ENCODE measurements at places on chromosomes 5 and 9.
A peak's percentile ranks its signal among the peaks of the same experiment; 100 is the strongest.

DNA sequence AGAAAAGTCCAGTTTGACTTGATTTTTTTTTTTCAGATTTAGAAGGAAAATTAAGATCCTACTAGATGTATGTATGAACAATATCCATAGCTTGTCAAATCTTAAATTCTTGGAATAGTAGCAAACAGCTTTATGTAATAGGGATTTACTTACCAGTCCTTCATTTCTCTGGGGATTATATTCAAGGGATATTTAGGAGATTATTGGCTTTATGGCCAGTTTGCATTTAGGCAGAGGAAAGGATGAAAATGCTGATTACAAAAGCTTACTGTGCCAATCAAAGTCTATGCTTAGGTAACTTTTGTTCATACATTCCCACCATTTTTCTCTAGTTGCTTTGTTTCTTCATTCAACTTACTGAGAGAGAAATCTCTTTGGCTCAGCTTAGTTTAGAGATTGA lies 47.9 kb downstream of the MAST4 start:
- H3K4me3 ChIP-seq, result no peak overlapping the region
- H3K4me1 ChIP-seq, result no peaks in the 10 kb centered on the region
- no peak for DNase-seq

DNA sequence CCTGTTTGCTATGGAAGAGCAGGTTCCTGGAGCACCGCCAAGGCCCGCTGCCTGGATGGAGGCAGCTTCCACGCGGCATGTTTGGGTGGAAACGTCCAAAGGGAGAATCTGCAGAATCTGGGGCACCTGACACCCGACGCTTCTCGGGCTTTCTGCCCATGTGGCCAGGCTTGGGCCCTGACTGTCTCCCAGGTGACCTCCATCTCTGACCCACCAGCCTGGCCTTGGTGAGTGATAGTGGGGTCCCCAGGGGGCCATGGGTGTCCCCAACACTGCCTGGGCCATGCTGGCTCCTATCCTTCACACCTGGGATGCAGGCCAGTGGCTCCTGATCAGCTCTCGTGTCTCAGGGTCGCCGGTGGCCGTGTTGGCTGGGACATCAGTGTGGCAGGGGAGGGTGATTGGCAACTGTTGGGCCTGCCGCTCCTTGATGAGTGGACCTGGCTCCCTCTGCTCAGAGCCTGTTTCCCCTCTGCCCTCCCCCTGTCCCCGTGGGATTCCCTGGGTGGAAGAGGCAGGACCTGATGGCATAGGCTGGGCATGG lies 34.0 kb downstream of the GLT6D1 start:
- no peak overlapping the region for H3K27ac ChIP-seq
- H3K36me3 ChIP-seq, result no peaks in the 10 kb centered on the region
- peaks cover 3% of the 10 kb centered on the region for H3K4me1 ChIP-seq
- no peaks in the 10 kb centered on the region for H3K27me3 ChIP-seq
- no peak overlapping the region for H3K4me3 ChIP-seq
- DNase-seq, result no peak

- no peak overlapping the region for H3K4me3 ChIP-seq
- no peak for DNase-seq
- no peaks in the 10 kb centered on the region for H3K4me1 ChIP-seq
These were observed 27.5 kb downstream of the FSD1L start for GRCh38 chr9:105475302-105475701.

DNA sequence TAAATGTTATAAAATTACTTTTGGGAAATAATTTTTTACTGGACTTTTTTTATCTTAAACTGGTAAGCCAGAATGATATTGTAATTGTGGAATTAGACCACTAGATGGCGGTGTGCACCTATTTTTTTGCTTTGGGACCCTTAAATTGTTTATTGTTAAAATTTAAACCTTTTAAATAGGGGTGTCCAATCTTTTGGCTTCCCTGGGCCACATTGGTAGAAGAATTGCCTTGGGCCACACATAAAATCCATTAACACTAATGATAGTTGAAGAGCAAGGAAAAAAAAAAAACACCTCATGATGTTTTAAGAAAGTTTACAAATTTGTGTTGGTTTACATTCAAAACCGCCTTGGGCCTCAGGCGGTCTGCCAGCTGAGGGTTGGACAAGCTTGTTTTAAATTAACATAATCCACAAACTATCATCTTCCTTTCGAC lies 28.4 kb upstream of the GADD45G start:
- DNase-seq, result peak; percentile 74
- H3K27me3 ChIP-seq, result no peaks in the 10 kb centered on the region
- no peak overlapping the region for H3K4me3 ChIP-seq
- no peaks in the 10 kb centered on the region for H3K36me3 ChIP-seq
- H3K27ac ChIP-seq, result no peak overlapping the region

DNA sequence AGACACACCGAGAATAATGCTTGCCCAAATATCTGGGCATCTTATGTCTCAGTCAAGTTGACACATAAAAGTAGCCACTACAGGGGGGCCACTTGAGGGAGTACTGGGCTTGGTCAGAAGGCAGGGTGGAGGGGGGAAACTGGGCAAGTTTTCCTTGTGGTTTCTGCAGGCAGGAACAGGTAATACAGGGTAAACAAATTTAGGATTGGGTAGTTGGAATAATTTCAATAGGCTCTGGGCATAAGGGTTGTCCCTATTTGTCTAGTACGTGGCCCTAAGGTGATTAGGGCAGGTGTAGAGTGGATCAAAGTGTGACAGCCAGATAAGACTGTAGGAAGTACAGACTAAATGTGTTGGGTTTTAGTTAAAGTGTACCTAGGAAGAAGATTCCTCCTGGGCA lies 353.1 kb downstream of the TLE4 start:
- H3K4me1 ChIP-seq, result no peaks in the 10 kb centered on the region
- no peaks in the 10 kb centered on the region for H3K27me3 ChIP-seq
- H3K4me3 ChIP-seq, result no peak overlapping the region

GRCh38 chr9:117122953-117123352 lies 291.9 kb downstream of the ASTN2 start:
- no peaks in the 10 kb centered on the region for H3K36me3 ChIP-seq
- no peaks in the 10 kb centered on the region for H3K27me3 ChIP-seq
- DNase-seq, result no peak
- H3K4me3 ChIP-seq, result no peak overlapping the region
- no peak overlapping the region for H3K27ac ChIP-seq

GRCh38 chr5:125484272-125484741 lies 737.9 kb upstream of the ZNF608 start:
- no peak overlapping the region for H3K27ac ChIP-seq
- H3K4me3 ChIP-seq, result no peak overlapping the region
- H3K4me1 ChIP-seq, result no peaks in the 10 kb centered on the region
- no peak for DNase-seq
- no peaks in the 10 kb centered on the region for H3K36me3 ChIP-seq

DNA sequence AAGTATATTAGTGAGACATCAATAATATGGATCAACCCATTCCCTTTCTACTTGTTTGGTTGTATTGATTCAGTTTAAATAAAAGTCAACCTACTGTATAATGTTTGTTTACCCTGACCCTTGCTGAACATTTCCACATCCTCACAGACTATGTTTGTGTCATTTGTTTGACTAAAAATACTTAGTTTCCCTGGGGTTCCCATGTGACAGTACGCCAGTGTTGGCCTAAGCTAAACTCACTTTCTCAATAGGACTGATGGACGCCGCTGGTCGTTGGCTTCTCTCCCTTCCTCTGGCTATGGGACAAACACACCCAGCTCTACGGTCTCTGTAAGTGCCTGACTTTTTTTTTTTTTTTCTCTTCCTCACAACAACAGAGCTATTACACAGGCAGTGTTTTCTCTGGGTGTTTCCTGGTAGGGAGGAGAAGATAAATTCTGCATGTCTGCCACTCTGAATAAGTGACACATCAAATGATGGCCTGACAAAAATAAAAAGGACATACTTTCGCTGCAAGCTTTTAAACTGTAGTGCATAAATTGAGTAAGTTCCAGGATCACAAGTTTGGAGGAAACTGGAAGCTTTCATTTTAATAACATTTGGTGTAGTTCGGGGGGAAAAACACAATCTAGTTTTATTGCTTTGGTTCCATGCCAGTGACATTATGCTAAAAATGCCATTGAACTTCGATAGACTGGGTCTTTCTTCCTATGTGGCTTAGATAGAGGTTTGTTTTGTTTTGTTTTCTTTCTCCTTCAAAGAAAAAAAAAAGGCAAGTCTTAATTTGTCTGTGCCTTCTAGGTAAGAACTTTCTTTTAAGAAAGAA lies 101.0 kb downstream of the CD180 start:
- H3K27ac ChIP-seq, result no peak overlapping the region
- no peaks in the 10 kb centered on the region for H3K27me3 ChIP-seq
- no peaks in the 10 kb centered on the region for H3K4me1 ChIP-seq
- no peaks in the 10 kb centered on the region for H3K36me3 ChIP-seq
- no peak for DNase-seq
- H3K4me3 ChIP-seq, result no peak overlapping the region

DNA sequence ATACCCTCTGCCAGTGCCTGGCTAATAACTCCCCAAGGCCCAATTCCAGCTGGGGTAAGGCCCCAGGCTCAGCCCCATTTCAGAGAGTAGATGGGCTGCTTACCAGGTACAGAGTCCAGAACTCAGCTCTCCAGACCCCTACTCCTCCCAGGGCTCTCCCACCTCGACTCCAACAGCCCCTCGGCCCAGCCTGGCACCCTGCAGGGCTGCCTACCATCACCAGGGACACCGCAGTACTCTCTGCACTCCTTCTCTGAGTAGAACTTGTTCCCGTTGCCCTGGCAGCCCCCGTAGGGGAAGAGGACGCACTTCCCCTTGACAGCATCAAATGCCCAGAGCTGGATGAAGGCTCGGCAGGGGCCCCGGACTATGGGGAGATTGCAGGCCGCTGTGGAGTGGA lies 17.4 kb downstream of the AMBP start:
- H3K27ac ChIP-seq, result no peak overlapping the region
- H3K36me3 ChIP-seq, result no peaks in the 10 kb centered on the region
- no peak for DNase-seq
- no peak overlapping the region for H3K4me3 ChIP-seq
- H3K4me1 ChIP-seq, result no peaks in the 10 kb centered on the region
- no peaks in the 10 kb centered on the region for H3K27me3 ChIP-seq

- peaks cover 14% of the 10 kb centered on the region for H3K4me1 ChIP-seq
- H3K27me3 ChIP-seq, result no peaks in the 10 kb centered on the region
- H3K4me3 ChIP-seq, result no peak overlapping the region
- H3K36me3 ChIP-seq, result peaks cover 11% of the 10 kb centered on the region
These were observed 1.4 kb downstream of the SKP2 start for GRCh38 chr5:36153298-36153677.

DNA sequence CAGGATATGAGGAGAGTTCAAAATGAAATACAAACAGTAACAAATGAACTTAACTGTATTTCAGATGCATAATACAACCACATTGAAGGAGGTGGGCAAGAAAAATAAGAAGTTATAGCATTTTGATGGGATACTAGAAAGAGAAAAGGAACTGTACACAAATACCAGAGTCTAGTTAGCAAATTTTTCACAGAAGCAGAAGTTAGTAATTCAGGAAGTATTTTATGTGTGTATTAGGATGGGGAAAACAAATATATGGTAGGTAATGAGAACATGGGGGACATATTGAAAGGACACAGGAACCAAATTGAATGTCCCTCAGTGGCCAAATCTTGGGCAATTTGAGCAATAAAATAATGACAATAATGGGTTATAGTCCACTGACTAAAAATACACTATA lies 18.4 kb downstream of the GM2A start:
- no peak overlapping the region for H3K4me3 ChIP-seq
- H3K36me3 ChIP-seq, result peaks cover 20% of the 10 kb centered on the region
- no peak for DNase-seq
- H3K27ac ChIP-seq, result no peak overlapping the region

- no peaks in the 10 kb centered on the region for H3K36me3 ChIP-seq
- H3K27me3 ChIP-seq, result no peaks in the 10 kb centered on the region
- H3K4me3 ChIP-seq, result no peak overlapping the region
These were observed 96.5 kb upstream of the ADRA1B start for GRCh38 chr5:159819591-159820411.

DNA sequence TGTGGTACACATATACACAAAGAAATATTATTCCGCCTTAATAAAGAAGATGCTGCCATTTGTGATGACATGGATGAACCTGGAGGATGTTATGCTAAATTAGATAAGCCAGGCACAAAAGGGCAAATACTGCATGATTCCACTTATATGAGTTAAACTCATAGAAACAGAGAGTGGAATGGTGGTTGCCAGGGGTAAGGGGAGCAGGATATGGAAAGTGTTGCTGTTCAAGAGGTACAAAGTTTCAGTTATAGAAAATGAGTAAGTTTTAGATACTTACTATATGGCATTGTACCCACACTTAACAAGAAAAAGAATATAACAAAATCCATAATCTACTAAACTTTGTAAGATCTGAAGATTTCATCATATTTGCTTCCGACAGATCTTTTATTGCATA lies 252.2 kb downstream of the SYK start:
- DNase-seq, result no peak
- H3K27ac ChIP-seq, result no peak overlapping the region
- no peak overlapping the region for H3K4me3 ChIP-seq
- H3K4me1 ChIP-seq, result no peaks in the 10 kb centered on the region

DNA sequence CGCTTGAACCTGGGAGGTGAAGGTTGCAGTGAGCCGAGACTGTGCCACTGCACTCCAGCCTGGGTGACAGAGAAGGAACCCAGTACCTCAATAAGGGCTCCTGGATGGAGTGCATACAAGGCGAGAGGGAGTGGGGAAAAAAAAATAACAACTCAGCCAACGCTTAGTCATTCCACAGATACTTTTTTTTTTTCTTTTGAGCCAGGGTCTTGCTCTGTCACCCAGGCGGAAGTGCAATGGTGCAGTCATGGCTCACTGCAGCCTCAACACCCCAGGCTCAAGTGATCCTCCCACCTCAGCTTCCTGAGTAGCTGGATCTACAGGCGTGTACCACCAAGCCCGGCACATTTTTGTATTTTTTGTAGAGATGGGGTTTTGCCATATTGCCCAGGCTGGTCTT lies 59.5 kb upstream of the GGTA1 start:
- no peaks in the 10 kb centered on the region for H3K27me3 ChIP-seq
- H3K36me3 ChIP-seq, result no peaks in the 10 kb centered on the region
- DNase-seq, result no peak
- H3K27ac ChIP-seq, result no peak overlapping the region

DNA sequence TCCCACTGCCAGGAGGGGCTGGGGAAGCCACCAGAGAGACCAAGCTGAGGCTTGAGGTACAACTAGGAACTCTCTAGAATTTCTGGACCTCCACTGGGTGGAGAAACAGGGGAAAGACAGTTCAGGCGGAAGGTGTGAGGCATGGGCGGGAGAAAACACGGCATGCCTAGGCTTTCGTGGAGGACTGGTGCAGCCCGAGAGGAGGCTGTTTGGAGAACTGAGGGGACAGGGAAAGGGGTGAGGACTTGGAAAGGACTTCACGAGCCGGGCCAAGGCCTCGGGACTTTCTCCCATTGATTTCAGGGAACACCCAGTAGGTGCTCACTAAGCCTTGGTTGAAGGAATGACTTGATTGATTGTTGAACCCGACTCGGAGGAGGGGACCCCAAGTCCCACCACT lies 9.5 kb upstream of the ADGRD2 start:
- no peaks in the 10 kb centered on the region for H3K4me1 ChIP-seq
- H3K4me3 ChIP-seq, result no peak overlapping the region
- H3K27me3 ChIP-seq, result no peaks in the 10 kb centered on the region
- DNase-seq, result no peak
- H3K27ac ChIP-seq, result no peak overlapping the region
- H3K36me3 ChIP-seq, result no peaks in the 10 kb centered on the region
